ENCODE measurements at places on chromosomes 3 and 15.

- H3K27ac ChIP-seq, result no peak overlapping the region
- no peaks in the 10 kb centered on the region for H3K27me3 ChIP-seq
- no peak overlapping the region for H3K4me3 ChIP-seq
- no peaks in the 10 kb centered on the region for H3K36me3 ChIP-seq
- DNase-seq, result no peak
- H3K4me1 ChIP-seq, result no peaks in the 10 kb centered on the region
Measured at GRCh38 chr3:177257006-177257405, 59.7 kb upstream of the TBL1XR1 start.

- no peaks in the 10 kb centered on the region for H3K4me1 ChIP-seq
- no peak for DNase-seq
- no peak overlapping the region for H3K4me3 ChIP-seq
- no peak overlapping the region for H3K27ac ChIP-seq
- H3K36me3 ChIP-seq, result no peaks in the 10 kb centered on the region
Measured at GRCh38 chr3:732326-732928, 360.4 kb upstream of the CNTN6 start.

GRCh38 chr3:5071061-5071460 lies 51.0 kb upstream of the ARL8B start:
- peaks cover 6% of the 10 kb centered on the region for H3K4me1 ChIP-seq
- no peak overlapping the region for H3K4me3 ChIP-seq
- H3K36me3 ChIP-seq, result no peaks in the 10 kb centered on the region
- no peak for DNase-seq

DNA sequence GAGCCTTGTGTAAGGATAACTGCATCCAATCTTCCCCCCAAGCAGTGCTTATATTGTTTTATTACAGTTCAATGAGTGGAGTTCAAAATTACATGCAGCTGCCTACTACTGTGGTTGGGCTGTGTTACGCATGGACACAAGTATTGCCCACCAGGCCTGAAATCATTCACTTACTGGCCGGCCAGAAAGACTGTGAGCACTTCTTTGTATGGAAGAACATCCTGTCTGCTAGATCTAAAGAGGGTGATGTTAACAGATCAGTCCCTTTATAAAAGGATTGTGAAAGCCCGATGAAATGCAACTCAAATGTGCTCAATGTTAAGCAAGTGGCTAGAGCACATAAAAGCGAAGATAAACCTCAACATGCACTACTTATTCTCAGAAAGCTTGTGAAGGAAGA lies 132.5 kb downstream of the FOXP1 start:
- H3K4me1 ChIP-seq, result peaks cover 98% of the 10 kb centered on the region
- no peaks in the 10 kb centered on the region for H3K27me3 ChIP-seq
- H3K36me3 ChIP-seq, result no peaks in the 10 kb centered on the region
- no peak for DNase-seq
- peak overlapping the region; percentile 88 for H3K27ac ChIP-seq

DNA sequence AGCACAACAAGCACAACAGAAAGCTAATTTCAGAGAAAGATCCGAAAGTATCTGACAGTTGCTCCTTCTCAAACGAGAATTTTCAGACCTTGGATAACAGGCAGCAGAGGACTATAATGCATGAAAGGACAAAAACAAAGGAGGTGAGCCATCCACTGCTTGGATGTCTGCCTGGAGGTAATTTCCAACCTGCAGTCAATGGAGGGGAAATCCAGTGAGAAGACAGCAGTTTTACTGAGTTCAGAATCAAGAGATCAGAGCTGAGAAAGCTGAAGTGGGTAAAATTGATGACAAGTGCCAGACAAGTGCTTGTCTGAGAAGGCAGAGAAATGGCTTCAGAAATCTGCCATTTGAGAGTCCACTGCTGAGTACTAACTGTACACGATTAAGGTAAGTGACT lies 22.1 kb downstream of the UBE3A start:
- DNase-seq, result no peak
- peak overlapping the region; percentile 59 for H3K27ac ChIP-seq
- peaks cover 75% of the 10 kb centered on the region for H3K4me1 ChIP-seq
- H3K4me3 ChIP-seq, result peak overlapping the region; percentile 27
- H3K36me3 ChIP-seq, result peaks cover 70% of the 10 kb centered on the region

All from activated naive CD8-positive, alpha-beta T cell treated with anti-CD3 and anti-CD28 coated beads, Interleukin-2, amount 50 U/mL, for 24 hours (primary cell).